ENCODE measurements at places on chromosomes 16 and 17. TPM values are rescaled to one million over a fixed set of nuclear protein-coding genes. Genes with fewer than 3 reads are reported as not detected.
A peak's percentile ranks its signal among the peaks of the same experiment; 100 is the strongest.

GRCh38 chr16:49469311-49469670, 95.7 kb downstream of the C16orf78 start:
- DNase-seq, result no peak

GRCh38 chr16:77873066-77873465, 84.7 kb downstream of the VAT1L start:
- DNase-seq, result no peak

GRCh38 chr17:4073983-4074830, 68.6 kb downstream of the ZZEF1 start:
- DNase-seq, result peak; percentile 72

DNA sequence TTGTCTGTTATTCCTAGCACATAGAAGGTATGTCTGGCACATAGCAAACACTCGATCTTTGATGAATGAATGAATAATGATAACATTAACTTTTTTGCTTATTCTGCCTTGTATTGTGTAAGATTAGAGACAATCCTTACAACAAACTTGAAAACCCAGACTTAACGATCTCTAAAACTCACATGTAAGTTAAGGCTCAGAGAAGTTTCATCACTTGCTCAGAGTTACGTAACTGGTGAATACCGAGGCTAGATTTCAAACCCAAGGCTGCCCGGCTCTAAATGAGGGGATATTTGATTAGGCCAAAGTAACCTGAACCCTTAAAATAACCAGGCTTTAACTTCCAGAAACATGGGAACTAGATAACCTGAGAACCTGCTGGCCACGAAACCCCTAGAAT, 22.3 kb downstream of the CAPNS2 start:
- DNase-seq, result no peak

DNA sequence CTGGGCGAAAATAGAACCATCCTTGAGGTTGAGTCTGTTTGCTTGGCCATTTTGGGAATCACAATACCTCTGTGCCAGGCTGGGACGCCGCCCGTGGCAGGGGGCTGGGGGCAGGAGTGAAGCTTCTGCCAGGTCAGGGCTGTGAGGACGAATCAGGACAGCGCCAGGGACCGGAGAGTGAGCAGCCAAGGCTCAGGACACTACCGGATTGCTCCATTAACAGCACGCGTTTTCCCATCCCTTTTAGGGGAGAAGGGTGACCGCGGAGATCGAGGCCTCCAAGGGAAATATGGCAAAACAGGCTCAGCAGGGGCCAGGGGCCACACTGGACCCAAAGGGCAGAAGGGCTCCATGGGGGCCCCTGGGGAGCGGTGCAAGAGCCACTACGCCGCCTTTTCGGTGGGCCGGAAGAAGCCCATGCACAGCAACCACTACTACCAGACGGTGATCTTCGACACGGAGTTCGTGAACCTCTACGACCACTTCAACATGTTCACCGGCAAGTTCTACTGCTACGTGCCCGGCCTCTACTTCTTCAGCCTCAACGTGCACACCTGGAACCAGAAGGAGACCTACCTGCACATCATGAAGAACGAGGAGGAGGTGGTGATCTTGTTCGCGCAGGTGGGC, 23.4 kb downstream of the C1QTNF1 start:
- DNase-seq, result peak; percentile 52

GRCh38 chr16:82793528-82794245, 166.9 kb downstream of the CDH13 start:
- peak; percentile 48 for DNase-seq

DNA sequence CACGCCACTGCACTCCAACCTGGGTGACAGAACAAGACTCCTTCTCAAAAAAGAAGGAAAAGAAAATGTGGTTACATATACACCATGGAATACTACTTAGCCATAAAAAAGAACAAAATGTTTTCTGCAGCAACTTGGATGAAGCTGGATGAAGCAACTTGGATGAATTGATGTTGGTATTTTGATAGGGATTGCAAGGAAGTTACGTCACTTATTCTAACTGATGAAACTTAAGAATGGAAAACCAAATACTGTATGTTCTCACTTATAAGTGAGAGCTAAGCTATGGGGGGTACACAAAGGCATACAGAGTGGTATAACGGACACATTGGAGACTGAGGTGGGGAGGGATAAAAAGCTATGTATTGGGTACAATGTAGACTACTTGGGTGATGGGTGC, 17.5 kb downstream of the PLA2G10 start:
- DNase-seq, result no peak

DNA sequence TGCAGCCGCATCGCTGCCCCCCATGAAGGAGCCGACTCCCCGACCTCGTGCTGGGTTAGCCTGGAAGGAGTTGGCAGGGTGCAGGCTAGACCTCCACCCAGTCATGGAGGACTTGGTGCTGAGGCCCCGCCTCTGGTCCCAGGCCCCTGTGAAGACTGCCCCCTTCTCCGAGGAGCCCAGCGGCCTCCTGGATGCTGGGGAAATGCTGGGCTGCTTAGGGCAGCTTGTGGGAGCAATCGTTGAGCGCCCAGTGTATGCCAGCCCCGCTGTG, 1.8 kb downstream of the SSTR5 start:
- no peak for DNase-seq

DNA sequence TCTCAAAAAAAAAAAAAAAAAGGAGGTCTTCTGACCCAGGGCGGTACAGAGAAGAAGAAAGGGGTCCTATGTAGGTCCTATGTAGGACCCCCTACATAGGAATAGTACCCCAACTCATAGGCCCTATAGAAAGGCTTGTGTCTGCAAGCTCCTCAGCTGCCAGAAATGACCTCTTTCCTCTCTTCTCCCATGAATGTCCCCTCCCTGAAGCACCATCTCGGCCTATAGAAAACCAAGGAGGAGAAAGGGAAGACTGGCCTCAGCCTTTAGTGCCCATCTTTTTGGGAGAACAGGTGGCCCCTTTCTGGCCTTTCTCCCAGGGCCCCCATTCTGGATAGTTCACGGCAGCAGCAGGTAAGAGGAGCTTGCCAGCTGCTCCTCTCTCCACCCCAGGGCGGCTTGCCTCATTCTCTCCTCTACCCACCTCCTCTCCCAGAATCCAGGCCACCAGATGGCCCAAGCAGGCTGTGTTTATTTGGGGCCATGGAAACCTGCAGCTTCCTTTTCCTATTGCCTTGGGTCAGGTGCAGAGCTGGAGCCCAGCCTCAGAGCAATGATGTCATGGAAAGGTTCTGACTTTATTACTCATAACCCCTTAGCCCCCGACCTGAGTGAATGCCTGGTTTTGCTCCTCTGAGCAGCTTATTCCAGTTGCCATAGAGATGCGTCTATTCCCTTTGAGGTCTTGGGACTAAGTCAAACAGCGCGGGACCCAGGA, 1.6 kb upstream of the MRPL58 start:
- no peak for DNase-seq

DNA sequence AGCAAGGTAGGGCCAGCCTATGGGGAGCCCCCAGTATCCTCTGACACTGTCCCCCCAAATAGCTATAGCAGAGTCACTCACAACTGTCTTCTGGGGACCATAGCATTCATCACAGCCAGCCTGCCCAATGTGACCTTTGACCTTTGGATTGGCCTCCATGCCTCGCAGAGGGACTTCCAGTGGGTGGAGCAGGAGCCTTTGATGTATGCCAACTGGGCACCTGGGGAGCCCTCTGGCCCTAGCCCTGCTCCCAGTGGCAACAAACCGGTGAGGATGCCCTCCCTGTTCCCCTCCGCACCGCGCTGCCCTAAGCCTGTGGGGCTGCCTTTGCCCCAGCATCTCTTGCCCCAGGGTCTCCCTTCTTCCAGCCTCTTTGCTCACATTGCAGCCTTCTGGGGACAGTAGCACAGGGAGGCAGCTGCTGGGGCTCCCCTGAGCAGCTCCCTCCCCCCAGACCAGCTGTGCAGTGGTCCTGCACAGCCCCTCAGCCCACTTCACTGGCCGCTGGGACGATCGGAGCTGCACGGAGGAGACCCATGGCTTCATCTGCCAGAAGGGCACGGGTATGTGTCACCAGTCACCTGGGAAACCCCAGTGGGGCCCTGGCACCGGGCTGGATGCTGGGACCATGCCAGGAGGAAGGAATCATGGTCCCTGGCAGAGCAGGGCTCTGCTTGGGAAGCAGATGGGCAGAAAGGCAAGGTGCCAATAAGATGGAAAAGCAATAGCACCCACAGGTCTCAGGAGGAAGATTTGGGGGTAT, 61.1 kb downstream of the MRC2 start:
- DNase-seq, result no peak

DNA sequence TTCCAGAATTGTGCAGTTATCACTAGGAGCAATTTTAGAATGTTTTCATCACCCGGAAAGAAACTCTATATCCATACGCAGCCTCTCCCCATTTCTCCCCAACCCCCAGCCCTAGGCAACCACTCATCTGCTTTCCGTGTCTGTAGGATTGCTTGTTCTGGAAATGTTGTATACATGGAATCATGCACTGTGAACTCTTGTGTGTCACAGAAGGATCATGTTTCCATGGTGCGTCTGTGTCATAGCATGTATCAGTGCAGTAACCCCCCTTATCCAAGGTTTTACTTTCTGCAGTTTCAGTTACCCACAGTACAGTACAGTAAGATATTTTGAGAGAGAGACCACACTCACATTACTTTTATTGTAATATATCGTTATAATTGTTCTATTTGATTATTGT, 299.4 kb downstream of the CPPED1 start:
- no peak for DNase-seq

DNA sequence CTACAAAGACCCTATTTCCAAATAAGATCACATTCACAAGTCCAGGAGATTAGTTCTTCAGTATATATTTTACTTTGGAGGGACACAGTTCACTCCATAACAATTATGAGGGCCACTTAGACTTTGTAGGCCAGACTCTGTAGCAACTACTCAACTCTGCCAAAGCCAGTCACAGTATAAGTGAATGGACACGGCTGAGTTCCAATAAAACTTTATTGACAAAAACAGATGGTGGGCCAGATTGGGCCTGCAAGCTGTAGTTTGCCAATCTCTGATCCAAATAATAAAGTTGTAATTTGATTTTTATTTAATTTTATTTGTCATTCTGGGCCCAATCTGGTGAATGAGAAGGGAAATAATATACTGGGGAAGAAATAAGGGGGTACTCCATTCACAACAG, 101.1 kb downstream of the ZNF18 start:
- no peak for DNase-seq

- DNase-seq, result no peak
Observed at GRCh38 chr17:48892940-48893645, 506 bp downstream of the ATP5MC1 start.

GRCh38 chr17:20226814-20227482, 217.8 kb downstream of the SPECC1 start:
- DNase-seq, result peak; percentile 95

- no peak for DNase-seq
Observed at GRCh38 chr16:7270823-7271222, 61.8 kb upstream of the RBFOX1 start.

GRCh38 chr17:19383681-19384470, 3.1 kb downstream of the MFAP4 start:
- peak; percentile 72 for DNase-seq

Gene RRAD
- 35.2 TPM for polyA plus RNA-seq

Gene NXN
- polyA plus RNA-seq, result 20.4 TPM

Gene RPGRIP1L
- polyA plus RNA-seq, result 2.2 TPM

Gene CRYBA1
- polyA plus RNA-seq, result not detected

Gene ZNF423
- polyA plus RNA-seq, result 7.6 TPM

Gene NT5C
- polyA plus RNA-seq, result 28.7 TPM

Gene RNF227
- polyA plus RNA-seq, result 0.50 TPM

Gene CCL3
- 38.3 TPM for polyA plus RNA-seq

Gene AKAP1
- 18.9 TPM for polyA plus RNA-seq

Measured in aorta (tissue), 5 donors.